ENCODE measurements at places on chromosomes 4 and X.

GRCh38 chr4:145760961-145761929 is 81.3 kb downstream of the C4orf51 start:
- no peak for DNase-seq

GRCh38 chr4:147244786-147245185 is 236.1 kb upstream of the EDNRA start:
- no peak for DNase-seq

DNA sequence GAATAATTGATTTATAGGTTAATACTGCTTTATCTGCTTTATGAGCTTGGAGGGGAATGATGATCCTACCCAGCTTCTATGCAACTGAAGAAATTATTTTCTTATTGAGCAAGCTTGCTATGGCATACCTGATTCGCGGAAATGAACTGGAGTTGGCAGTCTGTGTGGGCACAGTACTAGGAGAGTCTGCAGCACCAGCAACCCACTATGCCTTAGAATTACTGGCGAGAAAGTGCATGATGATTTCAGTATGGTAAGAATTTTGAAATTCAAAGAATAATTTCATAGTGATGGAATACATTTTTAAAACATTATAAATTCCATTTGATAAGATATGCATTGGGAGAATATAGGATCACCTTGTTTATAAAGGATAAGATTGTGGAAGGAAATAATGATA is 32.3 kb downstream of the SPATA4 start:
- DNase-seq: no peak

- no peak for DNase-seq
These were observed 56.1 kb upstream of the HPGD start for GRCh38 chr4:174578366-174578765.

DNA sequence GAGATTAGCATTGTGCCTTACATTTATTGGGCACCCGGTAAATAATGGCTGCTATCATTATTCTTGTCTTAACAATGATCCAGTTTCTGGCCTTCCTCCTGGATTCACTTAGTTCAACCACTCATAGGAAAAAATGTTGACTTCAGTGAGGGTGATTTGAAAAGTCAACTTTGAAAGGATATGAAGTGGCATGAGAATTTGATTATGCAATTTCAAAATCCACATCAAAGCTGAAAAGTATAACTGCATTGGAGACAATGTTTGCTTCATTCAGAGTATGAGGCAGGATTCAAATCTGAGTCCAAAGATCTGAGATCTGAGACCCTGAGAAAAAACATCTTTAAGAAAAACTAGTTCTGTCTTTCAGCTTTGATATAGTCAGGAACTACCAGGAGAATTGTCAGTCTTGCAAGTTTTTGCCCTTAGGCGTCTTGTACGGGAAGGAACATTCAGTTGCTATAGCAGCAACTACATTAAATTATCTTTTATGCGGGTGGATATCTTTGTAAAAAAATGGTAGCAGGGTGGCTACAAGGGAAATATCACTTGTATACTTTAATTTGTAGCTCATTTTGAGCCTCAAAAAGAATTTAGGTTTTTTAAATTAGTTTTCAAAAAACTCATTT is 587.5 kb upstream of the LCORL start:
- no peak for DNase-seq

DNA sequence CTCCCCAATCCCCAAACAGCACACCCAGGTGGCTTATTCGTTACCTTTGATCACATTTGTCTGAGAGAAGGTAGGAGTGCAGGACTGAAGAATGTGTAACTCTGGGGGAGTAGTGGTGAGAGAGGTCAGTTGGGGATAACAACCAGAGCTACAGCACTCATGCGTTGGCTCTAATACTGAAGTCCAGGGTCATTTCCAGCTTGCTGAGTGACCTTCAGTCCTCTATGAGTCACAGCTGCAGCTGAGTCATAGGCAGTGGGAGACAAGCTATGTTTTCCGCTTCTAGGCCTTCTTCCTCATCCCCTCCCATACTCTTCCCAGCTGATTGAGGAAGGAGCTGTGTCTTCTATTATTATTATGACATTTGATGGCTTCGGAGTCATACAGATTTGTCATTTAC is 31.6 kb upstream of the CT47C1 start:
- peak; percentile 79 for DNase-seq

- peak; percentile 62 for DNase-seq
These were observed 9.2 kb upstream of the MAML3 start for GRCh38 chr4:140163029-140163810.

DNA sequence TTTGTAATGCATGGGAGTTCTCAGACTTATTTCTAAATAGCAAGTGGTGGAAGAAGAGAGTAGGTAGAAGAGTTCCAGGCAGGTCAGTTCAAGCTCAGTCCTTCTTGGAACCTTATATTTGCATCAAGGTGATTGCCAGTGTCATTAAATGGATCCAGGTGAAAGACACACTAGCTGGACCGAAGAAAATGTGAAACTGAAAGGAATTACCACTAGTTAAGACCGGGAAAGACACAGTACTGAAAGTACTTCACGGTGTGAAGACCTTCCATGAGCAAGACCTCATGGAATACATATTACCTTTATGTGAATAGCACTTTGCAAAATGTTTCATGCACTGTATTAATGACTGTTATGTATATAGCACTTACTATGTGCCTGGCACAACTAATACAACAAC is 19.1 kb downstream of the TMEM150C start:
- DNase-seq: no peak
